ENCODE measurements at places on chromosomes 2 and 18.

GRCh38 chr2:53608293-53608692 is 159.3 kb upstream of the CHAC2 start:
- no peak for DNase-seq

GRCh38 chr18:10354241-10354811 is 100.1 kb upstream of the APCDD1 start:
- DNase-seq = no peak

GRCh38 chr2:107028661-107029060 is 142.7 kb upstream of the ST6GAL2 start:
- DNase-seq = no peak

DNA sequence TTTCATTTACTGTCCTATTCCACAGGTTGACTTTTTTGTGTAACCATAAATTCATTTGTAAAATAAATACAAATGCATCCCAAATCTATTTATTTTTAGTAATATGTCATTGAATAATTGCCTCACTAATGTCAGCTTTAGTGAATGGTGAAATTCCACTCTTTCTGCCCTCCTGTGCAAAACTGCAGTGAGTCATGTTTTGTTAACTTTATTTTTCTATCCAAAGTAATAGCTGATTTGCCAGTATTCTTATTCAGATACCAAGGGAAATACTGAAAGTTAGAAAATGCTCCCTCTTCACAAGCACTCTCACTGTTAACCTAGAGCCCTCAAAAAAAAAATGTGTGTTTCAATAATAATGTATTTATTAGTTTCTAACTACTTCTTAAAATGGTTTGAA is 322.8 kb downstream of the RIT2 start:
- DNase-seq = no peak

DNA sequence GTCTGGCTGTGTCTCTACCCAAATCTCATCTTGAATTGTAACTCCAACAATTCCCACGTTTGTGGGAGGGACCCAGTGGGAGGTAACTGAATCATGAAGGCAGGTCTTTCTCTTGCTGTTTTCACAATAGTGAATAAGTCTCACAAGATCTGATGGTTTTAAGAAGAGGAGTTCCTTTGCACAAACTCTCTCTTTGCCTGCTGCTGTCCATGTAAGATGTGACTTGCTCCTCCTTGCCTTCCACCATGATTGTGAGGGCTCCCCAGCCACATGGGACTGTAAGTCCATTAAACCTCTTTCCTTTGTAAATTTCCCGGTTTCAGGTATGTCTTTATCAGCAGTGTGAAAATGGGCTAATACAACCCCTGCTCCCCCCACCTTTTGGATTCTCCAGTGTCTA is 23.8 kb downstream of the VWA3B start:
- DNase-seq = no peak

GRCh38 chr2:46339200-46339599 is 42.0 kb downstream of the EPAS1 start:
- no peak for DNase-seq

- DNase-seq = no peak
Observed at GRCh38 chr2:38260469-38260868, 116.6 kb downstream of the ATL2 start.

DNA sequence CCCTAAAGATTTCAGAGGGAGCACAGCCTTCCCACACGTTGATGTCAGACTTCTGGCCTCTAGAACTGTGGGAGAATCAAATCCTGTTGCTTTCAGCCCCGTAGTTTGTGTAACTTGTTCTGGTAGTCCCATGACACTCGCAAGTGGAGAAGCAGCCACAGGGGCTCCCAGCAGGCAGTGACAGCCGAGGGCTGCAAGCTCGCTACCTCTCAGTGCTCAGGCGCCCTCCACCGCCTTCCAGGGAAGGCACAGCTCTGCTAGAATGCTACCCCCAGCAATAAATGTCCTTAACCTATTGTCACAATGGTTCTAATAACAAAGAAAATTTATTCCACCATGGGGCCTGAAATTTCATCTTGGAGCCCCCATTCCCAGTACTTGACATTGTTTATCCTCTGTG is 143.1 kb upstream of the ZNF236 start:
- no peak for DNase-seq

DNA sequence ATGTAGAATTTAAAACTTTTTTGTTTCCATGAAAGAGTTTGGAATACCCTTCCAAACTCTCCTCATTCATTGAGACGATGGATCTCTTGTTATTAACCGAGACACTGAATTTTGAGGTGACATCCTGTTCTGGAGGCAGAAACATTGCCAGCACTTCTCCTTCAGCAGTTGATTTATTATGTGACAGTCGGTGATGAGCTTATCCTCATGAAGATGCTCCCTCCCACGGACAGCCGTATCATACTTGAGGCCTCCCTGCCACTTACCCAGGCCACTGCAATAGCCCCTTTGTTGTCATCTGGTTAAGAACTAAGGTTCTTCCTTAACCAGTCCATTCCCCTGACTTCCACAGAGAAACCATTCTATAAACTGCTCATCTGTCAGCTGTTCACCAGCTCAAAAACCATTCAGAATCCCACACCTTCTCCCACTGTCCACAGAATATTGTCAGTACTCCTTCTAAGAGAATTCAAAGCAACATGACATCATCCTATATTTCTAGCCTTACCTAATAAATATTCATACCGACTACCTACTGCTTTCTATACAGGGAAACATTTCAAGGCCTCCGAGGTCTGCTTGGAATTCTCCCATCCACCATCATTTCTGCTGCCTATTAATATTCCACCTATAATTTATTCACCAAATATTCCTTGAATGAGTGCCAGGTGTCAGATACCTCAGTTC is 139.0 kb upstream of the TRIB2 start:
- no peak for DNase-seq

Measured in Panc1 (cell line).